CD8-positive, alpha-beta memory T cell (primary cell): ENCODE measurements at places on chromosomes 1 and 21.
A peak's percentile ranks its signal among the peaks of the same experiment; 100 is the strongest.

DNA sequence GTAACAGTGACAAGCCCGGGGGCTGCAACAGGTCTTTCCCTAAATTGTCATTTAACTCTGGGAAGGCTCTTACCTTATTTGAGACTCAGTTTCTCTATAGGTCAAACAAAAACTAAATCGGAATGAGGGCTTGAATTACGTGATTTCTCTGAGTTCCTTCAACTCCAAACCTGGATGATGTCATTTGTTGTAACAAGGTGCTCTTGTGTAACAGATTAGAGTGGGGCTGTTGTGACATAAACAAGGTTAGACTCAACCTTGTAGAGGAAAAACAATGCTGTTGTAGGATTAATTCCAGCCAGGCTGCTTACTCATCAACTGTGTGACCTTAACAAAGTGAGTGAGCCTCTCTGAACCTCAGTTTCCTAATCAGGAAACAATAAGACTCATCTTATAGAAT is 74.4 kb downstream of the SUSD4 start:
- no peak for DNase-seq

GRCh38 chr1:1827089-1827848 is 49.0 kb upstream of the NADK start:
- peak; percentile 0 for DNase-seq

DNA sequence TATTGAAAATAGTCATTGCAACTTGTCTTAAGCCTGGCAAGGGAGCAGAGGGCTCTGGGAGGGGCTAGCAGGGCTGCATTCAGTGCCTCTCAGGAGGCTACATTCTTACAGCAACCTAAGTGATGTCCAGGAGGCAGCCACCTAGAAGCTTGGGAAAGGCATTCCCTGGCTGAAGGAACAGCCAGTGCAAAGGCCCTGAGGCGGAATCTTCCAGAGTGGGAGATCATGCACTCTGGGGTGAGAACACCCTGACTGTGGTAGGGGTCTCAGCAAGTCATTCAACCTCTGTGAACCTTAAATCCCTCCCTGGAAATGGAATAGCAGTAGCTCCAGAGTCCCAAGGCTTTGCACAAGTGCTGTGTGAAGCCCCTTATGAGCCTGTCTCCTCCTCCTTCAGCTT is 84.1 kb downstream of the TAS1R2 start:
- no peak for DNase-seq

DNA sequence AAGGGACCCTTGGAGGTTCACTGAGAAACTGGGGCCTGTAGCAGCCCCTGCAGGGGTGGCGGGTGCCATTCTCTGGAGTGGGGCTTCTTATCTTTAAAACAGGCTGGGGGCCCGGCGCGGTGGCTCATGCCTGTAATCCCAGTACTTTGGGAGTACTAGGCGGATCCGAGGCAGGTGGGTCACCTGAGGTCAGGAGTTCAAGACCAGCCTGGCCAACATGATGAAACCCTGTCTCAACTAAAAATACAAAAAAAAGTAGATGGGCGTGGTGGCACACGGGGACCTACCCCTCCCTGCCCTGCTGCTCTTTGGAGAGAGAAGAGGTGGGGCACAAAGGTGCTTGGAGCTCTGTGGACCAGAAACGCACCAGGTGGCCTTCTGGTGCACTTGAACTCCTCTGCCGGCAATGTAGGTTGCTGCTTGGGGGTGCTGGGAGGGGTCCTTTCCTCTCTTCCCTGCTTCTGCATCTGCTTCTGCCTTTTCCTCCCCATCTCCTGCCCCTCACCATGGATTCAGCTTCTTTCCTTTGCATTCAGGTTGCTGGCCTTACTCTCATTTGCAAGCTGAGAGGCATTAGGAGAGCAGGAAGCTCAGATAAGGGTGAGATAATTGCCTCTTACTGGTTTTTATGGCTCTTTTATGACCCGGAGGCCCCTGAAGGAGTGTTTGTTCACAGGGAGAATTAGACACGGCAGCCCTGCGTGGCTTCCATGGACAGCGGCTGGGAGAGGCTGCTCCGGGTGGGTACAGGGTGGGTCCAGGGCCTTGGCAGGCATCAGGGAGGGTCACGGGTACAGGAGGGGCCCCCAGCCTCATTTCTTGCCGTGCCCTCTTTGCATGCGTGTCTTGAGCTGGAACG is 57.4 kb downstream of the ARHGEF10L start:
- no peak for DNase-seq

DNA sequence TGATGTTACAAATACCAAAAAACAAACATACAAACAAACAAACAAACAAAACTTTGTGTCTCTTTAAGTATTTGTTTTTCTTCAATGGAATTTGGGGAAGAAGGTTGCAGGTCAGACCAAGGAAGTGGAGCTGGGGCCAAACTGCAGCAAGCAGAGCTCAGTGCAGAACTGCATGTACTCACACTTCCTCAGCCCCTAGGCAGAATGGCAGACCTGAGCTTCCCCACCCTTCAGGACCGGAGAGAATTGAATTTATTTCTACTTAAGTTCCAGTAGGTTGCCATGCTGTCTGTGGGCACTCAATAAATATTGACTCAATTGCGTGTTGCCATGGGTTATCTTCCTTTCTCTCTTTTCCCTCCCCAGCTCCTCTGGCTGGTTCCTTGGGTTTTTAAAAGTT is 173.6 kb downstream of the PTGER3 start:
- no peak for DNase-seq

GRCh38 chr1:150577557-150578271 is 1.7 kb downstream of the MCL1 start:
- DNase-seq, result no peak

DNA sequence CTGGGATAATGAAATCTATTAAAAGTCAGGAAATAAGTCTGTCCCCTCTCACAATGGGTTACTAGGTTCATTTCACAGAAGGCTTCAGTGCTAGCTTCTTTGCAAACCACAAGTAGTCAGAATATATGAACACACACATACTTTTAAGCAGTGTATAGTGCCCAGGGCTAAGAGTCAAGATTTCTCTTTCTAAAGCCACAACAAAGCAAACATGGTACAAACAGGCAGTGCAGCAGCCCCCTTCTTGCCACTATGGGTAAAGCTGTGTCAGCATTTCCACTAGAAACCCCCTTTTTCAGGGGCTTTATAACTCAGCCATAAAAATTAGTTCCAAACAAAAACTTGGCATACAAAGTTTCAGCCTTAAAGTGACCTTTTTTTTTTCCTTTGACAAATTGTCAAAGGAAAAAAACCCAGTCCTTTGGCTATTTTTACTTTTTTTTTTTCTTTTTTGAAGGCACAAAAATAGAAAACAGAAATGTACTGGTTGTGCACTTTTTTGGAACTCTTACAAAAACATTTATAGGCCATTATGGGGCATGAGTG is 315.4 kb downstream of the LMO4 start:
- no peak for DNase-seq

GRCh38 chr1:21232044-21232443 is 55.3 kb upstream of the EIF4G3 start:
- peak; percentile 9 for DNase-seq

DNA sequence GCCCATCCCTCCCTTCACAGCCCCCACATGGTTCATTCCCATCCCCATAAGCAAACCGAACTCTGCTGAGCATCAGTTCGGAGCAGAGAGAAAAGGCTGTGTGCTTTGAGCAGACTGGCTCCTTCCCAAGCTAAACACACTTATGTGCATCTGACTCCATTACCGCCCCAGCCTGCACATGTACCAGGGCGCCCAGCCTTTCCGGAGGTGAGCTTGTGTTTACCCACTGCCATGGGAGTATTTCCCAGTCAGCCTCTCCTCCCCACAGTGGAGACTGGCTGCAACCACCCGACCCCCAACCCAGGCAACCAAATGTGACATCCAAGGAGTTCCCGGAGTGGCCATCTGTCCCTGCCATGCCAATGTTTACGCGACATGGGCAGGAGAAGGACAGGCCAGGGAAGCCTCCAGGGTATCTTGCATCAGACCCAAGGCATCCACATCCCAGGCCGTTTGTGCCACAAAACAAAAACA is 9.4 kb downstream of the TIAM1 start:
- no peak for DNase-seq

DNA sequence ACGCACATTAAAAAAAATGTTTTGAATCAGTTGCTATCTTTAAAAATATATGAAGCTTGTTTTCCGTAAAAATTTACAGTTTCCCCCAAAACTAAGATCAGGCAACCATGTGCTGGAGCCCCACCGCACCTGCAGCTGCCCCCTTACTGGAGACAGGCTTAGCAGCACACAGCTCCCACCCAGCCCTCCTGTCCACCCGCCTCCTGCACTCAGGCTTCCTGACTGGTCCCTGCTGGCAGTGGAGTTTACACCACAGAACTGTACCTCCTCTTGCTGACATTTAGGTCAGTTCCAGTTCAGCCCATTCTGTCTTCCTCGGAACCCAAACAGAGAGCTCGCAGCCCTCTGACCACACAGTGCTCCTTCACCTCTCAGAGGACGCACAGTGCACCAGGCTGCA is 2.1 kb downstream of the GPR161 start:
- no peak for DNase-seq

GRCh38 chr1:19706136-19706535 is 41.5 kb downstream of the HTR6 start:
- DNase-seq, result no peak

DNA sequence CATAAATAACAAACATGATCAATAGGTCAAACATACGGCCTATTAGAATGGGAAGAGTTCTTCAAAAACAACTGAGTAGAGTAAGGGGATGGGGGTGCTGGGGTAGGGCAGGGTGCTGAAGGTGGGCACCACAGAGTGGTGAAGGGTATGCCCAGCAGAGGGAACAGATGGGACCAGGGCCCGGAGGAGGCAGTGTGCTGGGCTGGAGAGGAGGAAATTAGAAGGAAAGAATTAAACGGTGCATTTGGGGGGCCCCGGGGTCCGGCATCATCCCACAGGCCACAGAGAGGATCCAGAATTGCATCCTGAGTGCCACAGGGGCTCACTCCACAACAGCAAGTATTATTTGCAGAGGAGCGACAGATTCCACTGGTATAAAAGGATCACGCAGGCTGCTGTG is 94.5 kb downstream of the GLIS1 start:
- no peak for DNase-seq

DNA sequence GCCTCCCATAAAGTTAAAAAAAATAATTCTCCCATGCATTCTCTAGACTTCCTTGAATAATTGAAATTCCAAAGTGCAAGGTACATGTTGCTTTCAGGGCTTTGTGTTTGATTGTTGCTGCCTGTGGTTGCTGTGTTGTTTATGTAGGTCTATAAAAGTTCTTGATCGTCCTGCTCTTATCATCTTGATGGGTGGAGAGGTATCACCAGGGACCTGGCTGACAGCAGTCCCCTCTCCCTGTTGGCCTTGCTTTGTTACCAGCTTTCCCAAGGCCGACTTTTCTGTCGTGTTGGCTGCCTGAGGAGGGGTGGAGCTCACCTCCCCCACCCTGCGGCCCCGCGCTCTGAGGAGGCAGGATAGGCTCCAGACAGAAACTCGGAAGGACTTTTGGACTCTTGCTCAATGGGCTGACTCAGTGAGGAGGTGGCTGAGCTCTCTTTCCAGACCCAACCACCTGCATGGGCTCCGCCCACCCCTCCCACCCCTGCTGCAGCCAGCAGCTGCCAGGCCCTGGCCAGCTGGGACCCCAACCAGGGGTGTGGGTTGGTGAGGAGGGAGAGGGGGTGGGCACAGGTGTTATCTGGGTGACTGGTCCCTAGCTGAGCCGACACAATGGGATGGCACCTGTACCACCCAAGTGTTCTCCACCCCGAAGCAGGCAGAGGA is 2.0 kb downstream of the INAVA start:
- no peak for DNase-seq

DNA sequence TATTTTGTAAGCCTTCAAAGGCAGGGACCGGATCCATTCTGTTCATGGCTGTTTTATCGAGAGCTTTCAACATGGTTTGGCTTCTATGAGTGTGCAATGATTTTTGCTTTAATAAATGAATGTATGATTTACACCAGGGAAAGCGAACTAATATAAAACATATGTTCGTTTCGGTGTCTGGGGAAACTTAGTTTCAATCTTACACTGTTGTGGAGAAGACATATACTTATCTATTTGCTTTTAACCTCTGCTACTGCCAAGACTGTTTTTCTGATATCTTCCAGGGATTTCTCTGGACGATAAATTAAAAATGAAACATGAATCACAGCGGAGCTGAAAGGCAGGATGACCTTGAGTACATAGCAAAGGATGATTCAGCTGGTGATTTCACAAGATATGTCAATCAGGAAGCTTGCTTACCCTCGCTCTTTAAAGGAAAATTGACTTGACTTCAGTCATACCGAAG is 14.7 kb upstream of the CYYR1 start:
- no peak for DNase-seq

DNA sequence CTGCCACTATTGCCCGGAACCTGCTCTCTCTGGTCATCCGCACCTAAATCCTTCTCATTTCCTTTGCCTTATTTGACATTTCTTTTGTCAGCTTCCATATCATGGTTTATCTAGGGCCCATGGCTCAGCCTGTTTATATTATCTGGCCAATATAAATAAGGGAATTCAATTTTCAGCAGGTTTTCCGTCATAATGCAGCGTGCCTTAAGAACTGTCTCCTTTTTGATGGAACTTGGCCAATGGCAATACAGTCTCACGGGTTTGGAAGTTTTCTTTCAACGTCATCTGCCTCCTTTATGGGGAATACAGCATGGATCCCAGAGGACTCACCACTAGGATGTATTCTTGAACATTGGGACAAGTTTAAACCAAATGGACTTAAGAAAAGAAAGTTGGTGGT is 77.8 kb upstream of the KIAA0040 start:
- DNase-seq, result no peak

- no peak for DNase-seq
These were observed 78.8 kb downstream of the PIK3CD start for GRCh38 chr1:9730096-9730901.

DNA sequence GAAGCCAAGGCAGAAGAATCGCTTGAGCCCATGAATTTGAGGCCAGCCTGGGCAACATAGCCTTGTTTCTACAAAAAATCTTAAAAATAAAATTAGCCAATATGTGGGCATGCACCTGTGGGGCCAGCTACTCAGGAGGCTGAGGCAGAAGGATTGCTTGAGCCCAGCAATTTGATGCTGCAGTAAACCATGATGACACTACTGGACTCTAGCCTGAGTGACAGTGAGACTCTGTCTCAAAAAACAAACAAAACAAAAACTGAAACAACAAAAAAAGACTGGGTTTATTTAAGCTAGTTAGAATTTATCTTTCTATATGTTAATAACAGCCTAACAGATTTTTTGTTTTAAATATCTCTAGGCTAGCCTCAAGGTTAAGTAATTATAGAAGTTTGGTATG is 57.4 kb downstream of the SLC35A3 start:
- DNase-seq, result no peak

GRCh38 chr1:167689567-167689920 is 32.2 kb upstream of the MPZL1 start:
- DNase-seq, result no peak

GRCh38 chr1:172002725-172003345 is 161.5 kb downstream of the DNM3 start:
- DNase-seq, result peak; percentile 31

- DNase-seq, result no peak
These were observed 757.8 kb upstream of the CXADR start for GRCh38 chr21:16755061-16755460.
